ENCODE measurements at places on chromosomes 1 and 21. TPM values are rescaled to one million over a fixed set of nuclear protein-coding genes. Genes with fewer than 3 reads are reported as not detected.

DNA sequence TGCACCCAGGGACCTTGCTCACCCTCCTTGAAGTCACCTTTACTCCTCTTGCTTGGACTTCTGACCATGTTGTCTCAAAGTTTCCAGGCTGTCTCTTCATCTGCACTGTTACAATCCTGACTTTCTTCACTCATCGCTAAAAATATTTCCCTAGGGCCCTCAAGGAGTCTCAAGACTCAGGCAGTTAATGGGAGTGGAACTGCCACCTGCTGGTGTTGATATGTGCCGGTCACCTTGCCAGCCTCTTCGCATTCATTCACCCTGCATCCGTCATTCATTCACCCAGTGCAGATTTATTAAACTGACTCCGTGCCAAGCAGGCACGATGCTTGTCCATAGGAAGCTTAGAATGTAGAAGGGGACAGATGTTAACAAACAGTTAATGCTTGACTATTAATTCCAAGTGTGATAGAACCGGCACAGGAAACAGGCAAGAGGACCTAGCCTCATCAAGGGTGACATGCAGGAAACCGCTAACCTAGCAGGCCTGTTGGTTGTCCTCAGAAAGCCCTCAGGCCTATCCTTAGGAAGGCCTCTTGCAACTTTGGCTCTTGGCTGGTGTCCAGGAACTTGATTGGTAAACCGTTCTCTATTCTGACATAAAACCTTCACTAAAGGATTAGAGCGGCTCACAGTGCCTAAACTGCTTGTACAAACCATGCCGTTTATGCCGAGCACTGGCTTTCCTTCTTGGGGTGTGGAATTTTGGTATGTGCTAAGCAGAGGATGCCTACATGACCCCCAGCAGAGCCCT is 342.2 kb downstream of the CAMTA1 start:
- no peak overlapping the region for H3K27ac ChIP-seq
- no peaks in the 10 kb centered on the region for H3K4me1 ChIP-seq
- no peaks in the 10 kb centered on the region for H3K36me3 ChIP-seq
- H3K27me3 ChIP-seq = peaks cover 3% of the 10 kb centered on the region
- H3K4me3 ChIP-seq = no peak overlapping the region
- no peak for DNase-seq

GRCh38 chr1:2845869-2846268 is 44.4 kb upstream of the TTC34 start:
- DNase-seq = no peak
- no peaks in the 10 kb centered on the region for H3K4me1 ChIP-seq
- H3K27ac ChIP-seq = no peak overlapping the region

GRCh38 chr1:32091591-32091990 is 16.3 kb upstream of the KPNA6 start:
- no peaks in the 10 kb centered on the region for H3K4me1 ChIP-seq
- no peaks in the 10 kb centered on the region for H3K27me3 ChIP-seq

- no peak overlapping the region for H3K27ac ChIP-seq
- H3K4me1 ChIP-seq = peaks cover 4% of the 10 kb centered on the region
- H3K36me3 ChIP-seq = no peaks in the 10 kb centered on the region
These were observed 52.5 kb upstream of the ZNF648 start for GRCh38 chr1:182113879-182114626.

GRCh38 chr1:35672116-35672515 is 30.8 kb upstream of the PSMB2 start:
- no peak overlapping the region for H3K4me3 ChIP-seq
- no peak for DNase-seq
- H3K4me1 ChIP-seq = no peaks in the 10 kb centered on the region
- no peak overlapping the region for H3K27ac ChIP-seq
- H3K36me3 ChIP-seq = no peaks in the 10 kb centered on the region
- H3K27me3 ChIP-seq = no peaks in the 10 kb centered on the region

The PRXL2B gene
- 17.8 TPM for total RNA-seq

The CPTP gene
- 14.2 TPM for total RNA-seq

The SFN gene
- 1.4 TPM for total RNA-seq

The DNASE2B gene
- not detected for total RNA-seq

The PDZK1 gene
- 0.57 TPM for total RNA-seq

Measured in lung (tissue), 17 donors.